ENCODE measurements at places on chromosomes 7 and 10.

GRCh38 chr7:21773326-21773725 is 172.4 kb downstream of the CDCA7L start:
- no peak for DNase-seq

- no peak for DNase-seq
Observed at GRCh38 chr7:115226410-115226809, 304.5 kb downstream of the MDFIC start.

DNA sequence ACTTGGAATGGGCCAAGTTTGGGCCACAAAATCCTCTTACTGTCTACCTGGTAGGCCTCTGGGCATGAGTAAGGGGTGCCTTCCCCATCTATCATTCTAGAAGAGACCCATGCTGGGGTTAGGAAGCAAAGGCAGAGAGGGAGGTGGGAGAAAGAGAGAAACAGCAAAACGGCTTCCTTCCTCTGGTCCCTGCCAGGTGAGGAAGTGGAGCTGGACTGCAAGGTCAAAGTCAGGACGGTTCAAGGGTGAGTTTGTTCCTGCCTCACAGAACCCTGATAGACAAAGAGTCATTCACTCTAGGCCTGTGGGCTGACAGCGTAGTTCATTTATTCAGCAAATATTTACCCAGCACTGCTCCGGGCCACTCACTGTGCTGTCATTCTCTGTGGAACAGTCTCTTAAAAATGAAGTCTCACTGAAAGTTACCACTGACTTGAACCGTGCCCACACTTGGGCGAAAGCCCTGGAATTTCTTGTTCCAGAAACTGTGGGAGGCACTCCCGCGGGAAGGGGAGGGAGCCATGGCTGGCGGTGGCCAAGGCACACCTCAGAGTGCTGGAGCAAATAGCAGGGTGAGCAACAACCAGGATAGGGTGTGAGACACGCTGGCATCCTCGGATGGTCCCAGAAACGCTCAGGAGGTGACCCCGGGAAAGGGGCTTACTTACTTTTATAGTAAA is 26.2 kb upstream of the ECHDC3 start:
- no peak for DNase-seq

- no peak for DNase-seq
Observed at GRCh38 chr10:21934307-21934706, 69.2 kb downstream of the DNAJC1 start.

DNA sequence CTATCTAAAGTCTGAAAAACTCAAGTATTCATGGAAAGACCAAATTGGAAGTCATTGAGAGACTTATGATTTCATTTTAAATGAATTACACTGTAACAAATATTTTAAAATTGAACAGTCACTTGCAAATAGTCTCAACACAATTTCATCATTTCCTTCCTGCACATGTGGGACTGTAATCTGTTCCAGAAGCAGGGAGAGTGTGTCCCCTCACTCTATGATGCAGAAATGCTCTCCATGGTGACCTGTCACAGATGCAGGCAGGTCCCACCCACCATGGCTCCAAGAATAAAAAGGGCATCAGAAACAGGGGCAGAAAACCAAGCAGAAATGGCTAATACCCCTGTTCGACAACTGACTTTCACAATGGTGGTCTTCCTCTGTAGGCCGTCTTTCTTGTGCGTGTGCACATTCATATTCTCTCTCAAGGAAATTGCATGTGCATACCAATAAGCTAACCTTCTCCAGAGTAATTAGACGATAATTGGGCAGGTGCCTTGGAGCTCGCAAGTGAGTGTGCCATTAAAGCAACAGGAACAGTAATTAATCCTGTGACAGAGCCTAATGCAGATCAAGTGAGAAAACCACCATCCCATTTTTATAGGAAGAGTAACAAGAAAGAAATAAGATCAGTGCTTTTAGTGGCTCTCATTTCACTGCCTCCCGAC is 170.9 kb downstream of the ZMYND11 start:
- no peak for DNase-seq

GRCh38 chr10:1210667-1211066 is 154.5 kb downstream of the WDR37 start:
- no peak for DNase-seq

GRCh38 chr10:2990764-2991163 is 76.6 kb upstream of the PFKP start:
- DNase-seq, result no peak

GRCh38 chr7:140333223-140333622 is 65.1 kb downstream of the SLC37A3 start:
- DNase-seq, result no peak

DNA sequence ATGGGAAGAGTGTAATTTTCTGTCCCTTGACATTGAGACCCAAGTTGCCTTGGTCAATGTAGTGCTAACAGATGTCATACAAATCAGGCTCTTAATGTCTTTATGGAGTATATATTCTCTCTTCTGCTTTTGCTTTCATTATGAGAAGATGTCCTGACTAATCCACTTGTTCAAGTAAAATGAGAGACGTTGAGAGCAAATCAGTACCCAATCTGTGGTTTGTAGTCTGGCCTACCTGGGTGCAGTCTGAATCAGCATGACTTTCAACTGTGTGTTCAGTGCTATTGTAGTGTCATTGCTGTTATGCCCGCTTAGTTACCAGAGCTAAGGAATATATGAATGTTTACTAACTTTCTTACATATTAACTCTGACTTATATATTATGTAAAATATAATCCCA is 612.4 kb downstream of the ANKRD7 start:
- no peak for DNase-seq

DNA sequence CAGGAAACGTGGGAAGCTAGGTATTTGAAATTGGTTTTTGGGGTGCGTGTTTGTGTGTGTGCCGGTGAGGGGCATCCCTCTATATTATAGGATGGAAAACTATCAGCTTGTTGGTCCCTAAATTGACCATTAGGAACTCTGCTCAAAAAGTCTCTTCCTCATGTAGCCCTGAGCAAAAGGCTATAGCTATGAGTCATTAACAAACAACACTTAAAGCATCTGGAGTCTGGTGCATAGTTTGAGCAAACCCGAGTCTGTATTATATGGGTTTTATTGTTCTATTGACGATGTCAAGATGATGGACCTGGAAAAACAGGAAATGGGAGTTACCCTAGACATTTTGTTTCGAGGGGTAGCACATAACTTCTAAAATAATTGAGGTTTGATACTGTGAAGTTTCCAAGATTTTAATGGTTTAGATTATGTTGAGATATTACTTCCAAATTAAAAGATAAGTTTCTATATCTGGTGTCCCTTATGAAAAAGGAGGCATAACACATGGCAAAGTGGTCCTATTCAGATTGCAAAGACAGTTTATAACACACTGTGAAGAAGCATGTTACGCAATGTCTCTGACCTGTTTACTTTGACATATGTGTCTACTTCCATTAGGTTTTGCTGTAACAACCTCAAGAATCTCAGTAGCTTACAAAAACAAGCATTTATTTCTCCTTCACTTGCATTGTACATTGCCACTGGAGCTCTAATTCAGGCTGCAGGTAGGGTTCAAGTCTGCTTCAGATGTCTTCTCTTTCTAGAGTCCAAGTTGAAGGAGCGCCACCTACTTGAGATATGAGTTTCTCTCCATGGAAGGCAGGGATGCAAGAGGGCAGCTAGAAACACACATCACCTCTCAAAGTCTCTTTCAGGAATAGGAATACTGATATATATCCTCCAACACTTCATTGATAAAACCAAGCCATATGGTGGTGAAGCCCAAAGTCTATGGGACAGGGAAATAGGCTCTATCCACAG is 357.7 kb downstream of the PHF14 start:
- DNase-seq, result no peak

- peak; percentile 53 for DNase-seq
Observed at GRCh38 chr7:8035647-8036518, 67.3 kb downstream of the GLCCI1 start.

DNA sequence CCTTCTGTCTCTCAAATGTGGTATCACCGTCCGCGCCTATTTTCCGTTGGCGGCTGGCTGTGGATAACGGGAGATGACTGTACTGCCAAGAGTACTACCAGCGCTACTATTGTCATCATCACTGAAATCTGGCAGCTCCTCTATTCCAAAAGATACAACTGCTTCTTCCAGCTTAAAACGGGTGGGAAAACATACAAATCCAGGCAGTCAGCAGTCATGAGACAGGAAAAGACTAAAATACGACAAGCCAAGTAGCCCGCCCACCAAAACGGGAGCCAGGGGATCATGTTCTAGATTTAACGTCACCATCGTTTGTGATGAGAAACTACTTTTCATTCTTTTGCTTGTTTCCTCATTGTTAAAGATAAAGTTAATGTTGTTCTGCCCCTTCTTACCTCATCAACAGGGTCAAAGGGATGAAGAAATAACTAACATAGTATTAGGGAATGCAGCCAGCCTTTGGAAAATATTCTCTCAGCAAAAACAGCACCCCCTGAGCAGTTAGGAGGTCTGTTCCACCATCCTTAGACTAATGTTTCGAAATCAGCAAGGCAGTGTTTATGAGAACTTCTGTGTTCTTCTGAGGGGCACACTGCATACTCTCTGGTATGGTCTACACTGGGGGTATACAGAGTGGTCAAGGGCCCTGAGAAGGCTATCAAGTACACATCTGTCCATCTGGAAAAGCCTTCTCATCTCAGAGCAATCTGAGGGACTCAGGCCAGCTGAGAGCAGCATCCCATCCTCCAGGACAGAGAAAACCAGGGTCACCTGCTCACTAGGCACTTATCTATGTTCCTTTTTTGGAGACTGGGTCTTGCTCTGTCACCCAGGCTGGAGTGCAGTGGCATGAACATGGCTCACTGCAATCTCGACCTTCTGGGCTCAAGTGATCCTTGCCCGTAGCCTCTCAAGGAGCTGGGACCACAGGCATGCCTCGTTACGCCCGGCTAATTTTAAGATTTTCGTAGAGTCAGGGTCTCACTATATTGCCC is 47.5 kb downstream of the GNA12 start:
- no peak for DNase-seq

GRCh38 chr10:102629661-102630614 is 14.3 kb upstream of the TRIM8 start:
- DNase-seq, result no peak

DNA sequence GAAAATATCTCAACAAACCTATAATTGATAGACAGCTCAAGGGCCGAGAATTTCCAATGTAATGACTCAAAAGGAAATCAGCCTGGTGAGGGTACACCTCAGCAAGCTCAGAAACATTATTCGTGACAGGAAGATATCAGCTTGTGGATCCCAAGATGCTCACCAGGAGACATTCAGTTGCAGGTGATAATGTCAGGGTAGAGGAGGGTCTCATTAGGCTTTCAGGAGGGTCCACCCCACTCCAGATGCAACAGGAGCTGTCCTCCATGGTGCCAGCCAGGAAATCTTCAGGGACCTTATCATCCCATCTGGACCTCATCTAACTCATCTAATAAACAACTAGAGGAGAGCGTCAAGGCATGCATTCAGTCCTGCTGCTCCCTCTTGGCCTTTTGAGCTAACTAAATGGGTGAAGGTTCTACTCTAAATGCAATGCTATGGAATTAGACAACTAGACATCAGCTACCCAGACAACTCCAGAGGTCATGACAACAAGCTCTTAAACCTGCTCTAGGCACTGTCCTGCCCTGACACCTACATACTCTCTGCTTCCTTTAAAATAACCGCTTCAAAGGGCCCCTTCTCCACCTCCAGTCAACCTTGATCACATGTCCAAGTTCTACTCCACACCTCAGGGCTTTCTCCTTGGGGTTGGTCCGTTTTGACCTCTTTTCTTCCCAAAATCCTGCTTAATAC is 4.3 kb upstream of the GIMAP5 start:
- DNase-seq, result no peak
